ENCODE measurements at places on chromosomes 6 and 20.

DNA sequence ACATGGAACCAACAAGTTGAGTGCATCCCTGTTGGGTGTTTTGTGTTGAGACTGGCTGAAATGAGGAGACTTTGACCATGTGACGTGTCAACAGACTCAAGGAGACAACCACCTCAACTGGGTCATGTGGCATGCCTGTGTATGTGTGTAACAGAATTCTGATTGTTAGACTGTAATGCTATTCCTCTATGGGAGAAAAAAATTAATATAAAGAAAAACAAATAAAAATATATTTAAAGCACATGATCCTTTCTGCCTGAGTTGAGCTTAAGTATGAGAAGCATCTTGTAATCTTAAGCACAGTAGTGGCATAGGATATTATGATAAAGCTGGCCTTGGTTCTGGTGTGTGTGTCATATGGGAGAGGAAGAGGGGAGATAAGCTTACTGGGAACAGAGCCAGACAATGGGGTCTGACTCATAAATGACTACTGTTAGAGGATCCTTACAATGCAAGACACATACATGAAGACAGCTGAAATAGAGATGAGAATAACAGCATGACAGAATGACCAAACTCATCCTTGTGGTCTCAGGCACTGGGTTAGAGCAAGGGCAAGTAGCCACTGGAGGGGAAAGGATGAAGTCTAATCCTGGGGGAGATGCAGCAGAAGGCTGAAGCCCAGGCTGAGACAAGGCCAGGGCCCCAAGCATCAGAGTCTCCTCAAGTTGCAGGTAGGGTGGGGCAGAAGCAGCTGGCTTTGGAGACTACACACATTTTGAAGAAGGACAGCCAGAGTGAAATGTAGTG is 9.2 kb downstream of the TP53INP2 start:
- no peak for DNase-seq

DNA sequence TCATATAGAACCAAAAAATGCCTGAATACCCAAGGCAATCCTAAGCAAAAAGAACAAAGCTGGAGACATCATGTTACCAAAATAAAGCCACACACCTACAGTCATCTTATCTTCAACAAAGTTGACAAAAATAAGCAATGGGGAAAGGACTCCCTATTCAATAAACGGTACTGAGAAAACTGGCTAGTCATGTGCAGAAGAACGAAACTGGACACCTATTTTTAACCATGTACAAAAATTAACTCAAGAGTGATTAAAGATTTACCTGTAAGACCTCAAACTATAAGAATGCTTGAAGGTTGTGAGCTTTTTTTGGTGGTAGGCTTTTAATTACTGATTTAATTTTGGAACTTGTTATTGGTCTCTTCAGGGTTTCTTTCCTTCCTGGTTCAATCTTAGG is 236.0 kb upstream of the DEFB112 start:
- DNase-seq: no peak

GRCh38 chr6:52365317-52365716 is 3.4 kb downstream of the PAQR8 start:
- no peak for DNase-seq

GRCh38 chr6:2819978-2820377 is 21.7 kb downstream of the SERPINB1 start:
- no peak for DNase-seq

- peak; percentile 87 for DNase-seq
These were observed at the start of gene LATS1 for GRCh38 chr6:149717588-149718458. Gene LATS1 (minus strand): TSS chr6:149718101. CDS start chr6:149702126, 15,975 bp downstream.

- no peak for DNase-seq
These were observed 27.8 kb upstream of the SMIM28 start for GRCh38 chr6:138349891-138350290.

- no peak for DNase-seq
These were observed 45.2 kb downstream of the PSMG4 start for GRCh38 chr6:3303795-3304411.

- DNase-seq: no peak
These were observed 99.9 kb downstream of the OTOR start for GRCh38 chr20:16848061-16848460.

GRCh38 chr20:890666-891057 is 25.5 kb downstream of the ANGPT4 start:
- DNase-seq: no peak

DNA sequence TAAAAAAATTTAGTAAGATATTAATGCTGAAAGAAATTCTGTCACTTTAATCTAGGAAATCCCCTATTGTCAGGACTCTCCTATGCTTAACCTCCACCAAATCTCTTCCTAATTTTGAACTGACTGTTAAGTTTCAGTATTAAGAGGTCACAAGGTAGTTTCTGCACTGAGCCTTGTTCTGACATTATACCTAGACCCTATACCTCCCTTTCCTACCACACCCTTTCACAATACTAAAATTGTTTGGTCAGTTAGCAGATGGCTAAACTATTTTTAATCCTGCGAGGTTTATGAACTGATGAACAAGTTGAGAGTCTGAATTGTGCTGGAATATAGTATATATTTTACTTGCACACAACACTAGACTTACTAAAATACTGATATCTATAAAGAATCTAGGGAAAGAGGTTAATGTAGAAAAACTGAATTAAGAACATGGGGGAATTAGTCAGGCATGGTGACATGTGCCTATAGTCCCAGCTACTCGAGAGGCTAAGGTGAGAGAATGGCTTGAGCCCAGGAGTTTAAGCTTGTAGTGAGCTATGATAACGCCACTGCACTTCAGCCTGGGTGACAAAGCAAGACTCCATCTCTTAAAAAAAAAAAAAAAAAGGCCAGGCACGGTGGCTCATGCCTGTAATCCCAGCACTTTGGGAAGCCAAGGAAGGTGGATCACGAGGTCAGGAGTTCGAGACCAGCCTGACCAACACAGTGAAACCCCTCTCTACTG is 51.5 kb downstream of the HBS1L start:
- no peak for DNase-seq

- peak; percentile 19 for DNase-seq
These were observed 32.6 kb upstream of the PHACTR3 start for GRCh38 chr20:59571551-59572314.

DNA sequence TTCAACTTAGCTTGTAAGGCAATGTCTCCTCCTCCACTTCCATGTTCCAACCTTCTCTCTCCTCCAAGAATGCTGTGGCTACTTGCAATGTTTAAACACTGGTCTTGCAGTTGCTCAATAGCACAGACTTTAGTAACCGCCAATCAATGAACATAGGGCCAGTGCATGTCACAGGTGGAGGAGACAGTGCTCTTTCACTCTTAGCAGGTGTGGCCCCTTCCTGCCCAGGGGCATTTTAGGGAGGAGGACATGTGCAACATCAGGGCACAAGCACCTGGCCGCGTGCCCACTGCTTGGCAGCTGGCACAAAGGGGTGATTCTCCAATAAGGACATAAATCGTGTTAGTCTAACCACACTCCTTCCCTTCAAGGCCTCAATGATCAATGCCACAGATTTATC is 41.3 kb downstream of the ADGRF1 start:
- no peak for DNase-seq

- DNase-seq: no peak
These were observed 36.8 kb upstream of the ZBP1 start for GRCh38 chr20:57656821-57657534.

DNA sequence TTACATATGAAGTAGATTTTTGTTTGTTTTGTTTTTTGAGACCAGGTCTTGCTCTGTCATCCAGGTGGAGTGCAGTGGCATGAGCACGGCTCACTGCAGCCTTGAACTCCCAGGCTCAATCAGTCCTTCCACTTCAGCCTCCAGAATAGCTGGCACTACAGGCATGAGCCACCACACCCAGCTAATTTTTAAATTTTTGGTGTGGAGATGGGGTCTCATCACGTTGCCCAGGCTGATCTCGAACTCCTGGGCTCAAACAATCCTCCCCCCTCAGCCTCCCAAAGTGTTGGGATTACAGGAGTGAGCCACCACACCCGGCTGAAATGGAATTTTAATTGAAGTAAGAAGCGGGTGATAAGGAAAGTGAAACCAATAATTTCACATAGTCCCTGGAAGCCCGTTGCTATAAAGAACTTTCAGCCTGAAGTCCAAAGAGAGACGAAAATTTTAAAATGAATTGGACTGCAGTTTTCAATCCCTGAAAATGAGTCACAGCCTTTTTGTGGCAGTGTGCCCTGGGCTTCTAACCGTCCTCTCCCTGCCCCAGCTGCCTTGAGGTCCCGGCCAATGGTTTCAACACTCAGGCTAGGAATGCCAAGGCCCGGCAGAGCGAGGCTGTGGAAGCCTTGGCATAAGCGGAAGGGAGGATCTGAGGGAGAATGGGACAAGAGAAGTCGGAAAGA is 757 bp downstream of the RAET1E start:
- DNase-seq: no peak

DNA sequence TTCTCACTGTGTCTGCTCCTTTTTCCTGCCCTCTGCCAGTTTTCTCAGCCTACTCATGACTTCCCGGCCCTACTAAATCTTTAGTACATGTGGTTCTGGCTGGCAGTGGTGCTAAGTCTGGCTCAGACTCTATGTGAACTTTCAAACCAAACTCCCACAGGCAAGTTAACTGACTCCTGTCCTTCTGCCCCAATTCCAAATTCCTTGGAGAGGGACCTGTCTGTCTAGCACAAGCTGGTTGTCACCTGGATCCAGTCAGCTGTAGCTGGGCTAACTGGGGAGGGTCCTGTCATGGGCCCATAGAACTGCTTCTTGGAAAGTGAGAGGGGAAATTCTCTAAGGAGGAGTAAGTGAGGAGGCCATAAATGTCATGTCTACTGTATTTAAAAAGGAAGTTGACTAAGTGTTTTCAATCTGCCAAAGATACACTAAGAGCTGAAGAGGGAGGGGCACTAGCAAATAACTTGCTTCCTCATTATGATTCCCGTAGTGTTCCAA is 240.1 kb downstream of the KCNQ5 start:
- no peak for DNase-seq

DNA sequence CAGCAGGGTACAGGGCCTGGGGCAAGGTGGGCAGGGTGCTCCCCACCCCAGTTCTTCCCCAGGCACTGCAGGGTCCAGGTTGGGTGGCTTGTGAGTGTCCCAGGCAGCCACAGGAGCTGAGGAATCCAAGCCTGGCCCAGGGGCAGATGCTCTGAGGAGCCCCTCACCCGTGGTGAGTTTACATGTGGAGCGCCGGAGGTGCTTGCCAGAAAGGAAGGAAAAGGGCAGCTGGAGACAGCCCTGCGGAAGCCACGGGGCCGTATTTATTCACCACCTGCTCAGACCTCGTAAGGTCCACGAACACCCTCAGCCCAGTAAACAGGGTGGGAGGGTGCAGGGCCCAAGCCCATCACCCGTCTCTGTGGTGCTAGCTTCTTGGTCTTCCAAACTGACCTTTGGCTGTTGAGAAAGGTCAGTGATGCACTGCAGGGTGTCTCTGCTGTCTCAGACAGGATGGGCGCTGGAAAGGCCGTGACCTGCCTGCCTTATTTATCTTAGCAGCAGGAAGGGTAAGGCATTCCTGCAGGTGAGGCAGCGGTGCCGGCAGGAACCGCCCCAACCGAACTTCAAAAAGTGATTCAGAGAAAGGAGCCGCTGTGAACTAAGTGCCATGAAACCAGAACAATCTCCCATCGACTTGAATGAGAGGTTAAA is 4.0 kb upstream of the FRMD1 start:
- no peak for DNase-seq

DNA sequence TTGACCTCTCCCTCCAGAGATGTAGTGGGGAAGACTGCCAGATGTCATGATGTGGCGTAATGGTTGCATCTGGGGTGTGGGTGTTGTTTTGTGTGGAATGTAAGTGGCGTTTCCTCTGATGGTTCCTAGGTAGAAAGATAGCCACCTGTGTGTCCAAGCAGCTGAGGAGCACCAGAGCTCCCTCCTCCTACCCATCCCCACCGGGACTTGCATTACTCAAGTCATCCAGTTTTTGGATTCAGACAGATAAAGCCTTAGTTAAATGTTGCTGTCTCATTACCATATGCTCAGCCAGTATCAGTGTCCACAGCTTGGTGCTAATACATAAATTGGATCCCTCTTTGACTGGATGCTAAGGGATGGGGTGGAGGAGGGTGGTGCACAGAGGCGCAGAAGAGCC is 282.3 kb downstream of the TBC1D7 start:
- no peak for DNase-seq

GRCh38 chr6:33000055-33000454 is 9.3 kb downstream of the HLA-DOA start:
- no peak for DNase-seq

GRCh38 chr6:111591370-111591900 is 14.2 kb downstream of the TRAF3IP2 start:
- no peak for DNase-seq

GRCh38 chr20:13677241-13677640 is 38.5 kb upstream of the TASP1 start:
- DNase-seq: no peak

- DNase-seq: no peak
These were observed 11.0 kb upstream of the FOXF2 start for GRCh38 chr6:1378065-1379016.

GRCh38 chr20:24587384-24588046 is 118.1 kb downstream of the SYNDIG1 start:
- DNase-seq: no peak

GRCh38 chr20:57707849-57708693 is 1.7 kb downstream of the PMEPA1 start:
- no peak for DNase-seq

DNA sequence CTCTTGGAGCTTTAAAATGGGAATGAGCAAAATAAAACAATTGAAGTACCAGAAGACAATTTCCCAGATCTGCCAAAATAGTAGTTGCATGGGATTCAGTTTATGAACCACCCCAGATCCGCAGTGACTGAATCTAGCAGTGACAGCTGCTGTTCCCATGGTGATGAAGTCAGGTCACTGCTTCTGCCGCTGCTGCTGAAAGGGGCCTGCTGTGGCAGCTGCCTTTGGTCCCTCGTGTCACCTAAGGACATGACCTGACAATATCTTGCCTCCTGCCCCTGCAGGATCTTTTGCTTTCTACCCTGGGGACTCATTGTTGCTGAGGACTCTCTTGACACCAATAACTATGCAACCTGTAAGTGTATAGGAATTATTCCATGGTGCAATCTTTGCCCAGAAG is 34.3 kb upstream of the OGFRL1 start:
- no peak for DNase-seq

- DNase-seq: no peak
These were observed 35.7 kb downstream of the TSPYL4 start for GRCh38 chr6:116218172-116218633.

GRCh38 chr6:163427498-163428254 is 13.2 kb downstream of the QKI start:
- DNase-seq: no peak
